H9 (cell line): ENCODE measurements at places on chromosomes 5 and 9. TPM values are rescaled to one million over a fixed set of nuclear protein-coding genes. Genes with fewer than 3 reads are reported as not detected.
A peak's percentile ranks its signal among the peaks of the same experiment; 100 is the strongest.

GRCh38 chr9:1179366-1179765 is 129.2 kb downstream of the DMRT2 start:
- H3K27me3 ChIP-seq: no peaks in the 10 kb centered on the region
- no peak overlapping the region for H3K4me3 ChIP-seq
- no peak for DNase-seq
- no peaks in the 10 kb centered on the region; the same call in 1 of the 3 replicates for H3K36me3 ChIP-seq
- no peaks in the 10 kb centered on the region for H3K4me1 ChIP-seq

- H3K27me3 ChIP-seq: no peaks in the 10 kb centered on the region
- H3K4me1 ChIP-seq: no peaks in the 10 kb centered on the region
- H3K36me3 ChIP-seq: no peaks in the 10 kb centered on the region
- DNase-seq: no peak
- H3K27ac ChIP-seq: no peak overlapping the region
- no peak overlapping the region for H3K4me3 ChIP-seq
These were observed 19.7 kb downstream of the FANCC start for GRCh38 chr9:95297760-95298159.

DNA sequence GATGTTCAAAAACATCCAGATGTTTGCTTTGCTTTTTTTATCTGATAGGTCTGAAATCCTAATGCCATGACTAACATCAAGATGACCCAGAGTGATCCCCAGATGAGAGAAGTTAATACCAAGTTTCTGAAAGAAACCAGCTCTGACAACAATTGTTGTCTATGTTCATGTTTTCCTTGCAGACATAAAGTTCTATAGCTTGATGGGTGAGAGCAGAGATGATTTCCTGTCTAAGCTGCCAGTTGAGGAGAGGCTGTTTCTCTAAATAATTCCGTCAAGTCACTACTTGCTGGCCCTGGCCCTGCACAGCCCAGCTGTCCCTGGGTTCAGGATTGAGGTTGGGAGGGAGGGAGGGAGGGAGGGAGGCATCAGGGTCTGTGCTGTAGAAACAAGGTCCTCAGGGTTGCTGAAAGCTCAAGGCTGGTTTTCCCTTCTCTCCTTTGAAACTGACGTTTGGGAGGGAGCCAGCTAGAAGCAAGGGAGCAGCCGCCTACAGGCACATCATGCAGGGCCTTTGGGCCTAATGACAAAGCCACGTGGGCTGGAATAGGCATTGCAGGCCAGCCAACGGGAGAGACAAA is 3.9 kb downstream of the SPARC start:
- H3K4me1 ChIP-seq: peaks cover 5% of the 10 kb centered on the region; the same call in 1 of the 2 replicates
- H3K27me3 ChIP-seq: no peaks in the 10 kb centered on the region
- H3K36me3 ChIP-seq: peaks cover 3% of the 10 kb centered on the region; the same call in 2 of the 3 replicates

GRCh38 chr5:72459089-72459661 is 48.0 kb downstream of the ZNF366 start:
- no peak for DNase-seq
- H3K27me3 ChIP-seq: no peaks in the 10 kb centered on the region
- H3K27ac ChIP-seq: no peak overlapping the region
- H3K36me3 ChIP-seq: no peaks in the 10 kb centered on the region
- H3K4me3 ChIP-seq: no peak overlapping the region

DNA sequence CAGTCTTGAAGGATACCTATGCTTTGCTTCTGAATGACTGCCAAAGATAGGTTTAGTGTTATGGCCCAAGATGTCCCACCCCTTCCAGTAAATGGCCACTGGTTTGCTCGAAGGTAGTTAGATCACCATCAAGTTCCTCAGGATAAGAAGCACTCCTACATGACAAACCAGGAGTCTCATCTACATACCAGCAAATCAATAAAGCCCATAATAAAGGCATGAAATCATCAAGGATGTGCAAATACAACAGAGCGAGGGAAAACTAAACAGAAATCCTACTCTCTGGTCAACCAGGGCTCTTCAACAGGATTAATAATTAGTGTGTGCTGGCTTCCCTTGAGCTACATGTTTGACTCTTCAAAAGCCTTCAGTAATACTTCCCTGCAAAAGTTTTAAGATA is 141.0 kb downstream of the LHFPL2 start:
- no peak for DNase-seq
- H3K4me3 ChIP-seq: no peak overlapping the region
- H3K4me1 ChIP-seq: peaks cover 6% of the 10 kb centered on the region; the same call in 1 of the 2 replicates
- no peak overlapping the region for H3K27ac ChIP-seq
- H3K36me3 ChIP-seq: no peaks in the 10 kb centered on the region
- H3K27me3 ChIP-seq: no peaks in the 10 kb centered on the region

GRCh38 chr9:19117039-19117716 is 10.1 kb downstream of the PLIN2 start:
- H3K4me3 ChIP-seq: no peak overlapping the region
- no peaks in the 10 kb centered on the region; the same call in 1 of the 2 replicates for H3K4me1 ChIP-seq
- DNase-seq: no peak
- H3K36me3 ChIP-seq: peaks cover 79% of the 10 kb centered on the region
- no peak overlapping the region for H3K27ac ChIP-seq

- H3K36me3 ChIP-seq: peaks cover 20% of the 10 kb centered on the region; the same call in 2 of the 3 replicates
- no peaks in the 10 kb centered on the region for H3K27me3 ChIP-seq
- peaks cover 43% of the 10 kb centered on the region for H3K4me1 ChIP-seq
- no peak overlapping the region for H3K4me3 ChIP-seq
- no peak for DNase-seq
- no peak overlapping the region for H3K27ac ChIP-seq
These were observed 16.5 kb downstream of the ZNF462 start for GRCh38 chr9:106879439-106879882.

DNA sequence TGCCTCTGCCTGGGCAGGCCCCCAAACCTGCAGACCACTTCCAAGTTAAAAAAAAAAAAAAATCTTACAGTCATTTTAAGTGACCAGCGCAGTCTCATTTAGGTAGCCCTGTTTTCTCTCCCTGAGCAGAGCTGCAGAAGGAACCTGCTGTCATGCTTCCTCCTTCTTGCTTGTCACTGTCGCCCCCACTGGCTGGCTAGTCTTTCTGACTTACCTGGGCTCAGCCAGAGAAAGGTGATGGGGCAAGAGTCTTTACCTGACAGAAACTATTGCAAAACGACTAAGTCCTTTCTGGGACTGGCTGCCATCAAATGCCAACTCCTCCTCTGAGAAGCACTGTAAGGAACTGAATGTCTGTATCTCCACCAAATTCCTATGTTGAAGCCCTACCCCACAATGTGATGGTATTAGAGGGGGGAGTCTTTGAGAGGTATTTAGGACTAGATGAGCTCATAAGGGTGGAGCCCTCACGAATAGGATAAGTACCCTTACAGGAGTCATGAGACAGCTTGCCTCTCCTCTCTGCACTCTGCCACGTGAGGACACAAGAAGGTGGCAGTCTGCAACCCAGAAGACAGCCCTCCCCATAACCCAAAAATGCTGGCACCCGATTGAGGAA is 58.4 kb upstream of the SHC3 start:
- no peak overlapping the region for H3K27ac ChIP-seq
- no peaks in the 10 kb centered on the region; the same call in 2 of the 3 replicates for H3K36me3 ChIP-seq
- H3K27me3 ChIP-seq: peaks cover 4% of the 10 kb centered on the region; the same call in 1 of the 2 replicates
- DNase-seq: peak; percentile 56

DNA sequence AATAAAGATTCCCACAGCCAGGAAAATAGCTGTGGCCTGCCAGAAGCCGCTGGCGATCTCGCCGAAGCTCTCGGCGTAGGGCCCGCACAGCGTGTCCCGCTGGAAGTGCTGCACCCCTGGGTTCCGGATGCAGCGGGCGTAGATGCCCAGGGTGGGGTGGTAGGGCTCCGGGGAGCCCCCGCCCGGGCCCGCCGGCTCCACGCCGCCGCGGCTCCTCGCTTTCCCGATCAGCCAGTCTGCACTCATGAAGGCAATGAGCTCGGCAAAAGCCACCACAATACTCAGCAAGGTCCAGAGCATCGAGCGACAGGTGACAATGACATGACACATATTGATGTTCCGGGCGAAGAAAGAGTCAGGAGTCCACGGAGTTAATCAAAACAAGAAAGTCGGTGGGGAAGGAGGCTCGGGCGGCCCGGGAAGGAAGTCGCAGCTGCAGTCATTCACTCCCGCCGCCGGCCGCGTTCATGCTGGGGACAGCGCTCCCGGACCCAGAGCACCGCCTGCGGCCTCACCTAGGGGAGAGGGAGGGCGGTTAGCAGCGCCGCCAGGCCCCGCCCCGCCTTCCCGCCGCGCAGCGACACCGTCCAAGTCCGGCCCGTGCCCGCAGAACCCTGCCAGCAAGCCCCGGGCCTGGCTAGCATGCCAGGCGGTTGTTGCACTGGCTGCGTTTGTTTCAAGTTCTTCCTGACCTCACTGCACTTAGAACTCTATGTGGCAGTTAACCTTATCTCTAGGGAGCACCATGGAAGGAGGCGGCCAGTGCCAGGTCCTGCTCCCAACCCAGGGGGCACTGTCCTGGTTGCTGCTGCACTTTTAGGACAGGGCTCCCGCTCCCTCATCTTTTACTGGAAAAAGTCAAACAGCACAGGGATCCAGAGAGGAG is 138.4 kb downstream of the LHFPL2 start:
- no peak overlapping the region for H3K27ac ChIP-seq
- peaks cover 2% of the 10 kb centered on the region; the same call in 1 of the 2 replicates for H3K4me1 ChIP-seq
- peak overlapping the region; percentile 54 for H3K4me3 ChIP-seq
- no peaks in the 10 kb centered on the region for H3K27me3 ChIP-seq
- DNase-seq: peak; percentile 76
- peaks cover 7% of the 10 kb centered on the region for H3K36me3 ChIP-seq

GRCh38 chr5:34977934-34978613 is 48.7 kb downstream of the DNAJC21 start:
- H3K36me3 ChIP-seq: no peaks in the 10 kb centered on the region
- H3K27me3 ChIP-seq: no peaks in the 10 kb centered on the region
- no peak overlapping the region for H3K27ac ChIP-seq

DNA sequence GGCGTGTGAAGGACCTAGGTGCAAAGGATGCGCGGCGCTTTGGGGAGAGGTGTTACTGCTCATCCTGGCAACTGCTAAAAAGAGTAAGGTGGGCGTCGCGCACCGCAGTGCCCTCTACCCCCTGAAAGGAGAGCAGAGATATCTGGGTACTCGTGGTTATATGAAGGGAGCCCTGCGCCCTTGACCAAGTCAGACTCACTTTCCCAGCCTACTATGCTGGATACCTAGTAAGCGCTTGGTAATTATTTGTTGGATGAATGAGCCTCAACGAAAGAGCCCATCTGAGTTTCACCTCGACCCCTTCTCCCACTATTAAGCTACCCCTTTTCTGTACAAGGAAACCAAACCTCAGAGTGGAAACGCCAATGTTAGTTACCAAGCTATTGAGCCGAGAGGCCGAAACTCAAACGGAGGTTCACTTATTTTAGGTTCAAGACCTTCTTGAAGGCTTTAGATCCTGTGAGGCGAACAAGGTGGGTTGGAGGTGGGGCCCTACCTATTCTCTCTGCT is 8.0 kb downstream of the LHX6 start:
- peaks cover 3% of the 10 kb centered on the region; the same call in 1 of the 2 replicates for H3K36me3 ChIP-seq
- H3K4me3 ChIP-seq: peak overlapping the region; percentile 82
- H3K4me1 ChIP-seq: peaks cover 4% of the 10 kb centered on the region; the same call in 1 of the 2 replicates
- peaks cover 94% of the 10 kb centered on the region for H3K27me3 ChIP-seq

- peaks cover 3% of the 10 kb centered on the region; the same call in 1 of the 2 replicates for H3K4me1 ChIP-seq
- H3K27ac ChIP-seq: no peak overlapping the region
- no peak overlapping the region for H3K4me3 ChIP-seq
- DNase-seq: no peak
These were observed 16.0 kb upstream of the COL15A1 start for GRCh38 chr9:98927724-98928123.

Gene DRD1
- total RNA-seq: not detected in 2 replicates

Gene HINT2
- total RNA-seq: 30.9 and 35.9 TPM in 2 replicates

Gene MAMDC2
- 4.6 TPM in 2 replicates for total RNA-seq

Gene CRB2
- 2.9 and 3.6 TPM in 2 replicates for total RNA-seq

Gene F12
- 2.3 and 3.5 TPM in 2 replicates for total RNA-seq

Gene TMEM215
- total RNA-seq: 0.28 and 0.33 TPM in 2 replicates

Gene PITX1
- total RNA-seq: not detected in 2 replicates

Gene PCDHB15
- total RNA-seq: 5.2 and 7.0 TPM in 2 replicates

Gene C5orf58
- total RNA-seq: 0.90 and 1.4 TPM in 2 replicates
